Activated T-cell treated with anti-CD3 and anti-CD28 coated beads for 24 hours (primary cell): ENCODE measurements at places on chromosomes 16 and 17.

GRCh38 chr17:19744922-19745757 is 3.0 kb downstream of the ALDH3A1 start:
- peak; percentile 76 for DNase-seq

GRCh38 chr17:82943751-82944150 is 103.9 kb upstream of the ZNF750 start:
- no peak for DNase-seq

- no peak for DNase-seq
Observed at GRCh38 chr17:16953347-16953746, 18.6 kb downstream of the TNFRSF13B start.

- DNase-seq: no peak
Observed at GRCh38 chr16:86818671-86819532, 240.6 kb downstream of the FOXL1 start.

- no peak for DNase-seq
Observed at GRCh38 chr17:4201226-4201625, 58.2 kb downstream of the CYB5D2 start.

GRCh38 chr16:5581908-5582307 is 484.3 kb upstream of the EEF2KMT start:
- DNase-seq: no peak

DNA sequence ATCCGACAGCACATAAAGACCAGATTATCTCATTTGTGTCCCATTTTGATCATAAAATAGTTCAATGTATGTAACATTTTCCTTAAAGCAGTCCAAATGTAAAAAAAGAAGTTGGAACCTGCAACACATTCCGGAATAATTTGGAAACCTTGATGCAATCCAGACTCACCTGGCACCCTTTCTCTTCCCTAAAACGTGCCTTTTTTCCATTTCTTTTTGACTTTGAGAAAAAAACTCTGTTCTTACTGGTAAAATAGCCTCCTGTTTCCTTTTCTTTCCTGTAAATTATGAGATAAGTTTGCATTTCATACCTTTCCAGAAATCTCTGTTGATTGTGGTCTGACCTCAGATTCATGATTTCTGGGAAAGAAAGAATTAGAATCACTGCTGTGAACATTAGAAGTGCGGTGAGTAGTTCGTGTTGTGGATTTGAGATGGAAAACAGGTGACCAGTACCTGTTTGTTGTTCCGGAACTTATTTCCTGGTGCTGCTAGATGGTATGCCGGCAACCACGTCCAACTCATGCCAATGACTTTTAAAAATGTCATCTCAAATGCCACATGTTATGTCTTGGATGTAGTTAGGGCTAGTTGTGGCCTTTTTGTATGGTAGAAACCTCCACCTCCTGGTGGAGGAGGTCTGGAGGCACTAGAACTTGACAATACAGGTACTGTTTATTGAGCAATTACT is 108.1 kb downstream of the SOCS1 start:
- DNase-seq: no peak

DNA sequence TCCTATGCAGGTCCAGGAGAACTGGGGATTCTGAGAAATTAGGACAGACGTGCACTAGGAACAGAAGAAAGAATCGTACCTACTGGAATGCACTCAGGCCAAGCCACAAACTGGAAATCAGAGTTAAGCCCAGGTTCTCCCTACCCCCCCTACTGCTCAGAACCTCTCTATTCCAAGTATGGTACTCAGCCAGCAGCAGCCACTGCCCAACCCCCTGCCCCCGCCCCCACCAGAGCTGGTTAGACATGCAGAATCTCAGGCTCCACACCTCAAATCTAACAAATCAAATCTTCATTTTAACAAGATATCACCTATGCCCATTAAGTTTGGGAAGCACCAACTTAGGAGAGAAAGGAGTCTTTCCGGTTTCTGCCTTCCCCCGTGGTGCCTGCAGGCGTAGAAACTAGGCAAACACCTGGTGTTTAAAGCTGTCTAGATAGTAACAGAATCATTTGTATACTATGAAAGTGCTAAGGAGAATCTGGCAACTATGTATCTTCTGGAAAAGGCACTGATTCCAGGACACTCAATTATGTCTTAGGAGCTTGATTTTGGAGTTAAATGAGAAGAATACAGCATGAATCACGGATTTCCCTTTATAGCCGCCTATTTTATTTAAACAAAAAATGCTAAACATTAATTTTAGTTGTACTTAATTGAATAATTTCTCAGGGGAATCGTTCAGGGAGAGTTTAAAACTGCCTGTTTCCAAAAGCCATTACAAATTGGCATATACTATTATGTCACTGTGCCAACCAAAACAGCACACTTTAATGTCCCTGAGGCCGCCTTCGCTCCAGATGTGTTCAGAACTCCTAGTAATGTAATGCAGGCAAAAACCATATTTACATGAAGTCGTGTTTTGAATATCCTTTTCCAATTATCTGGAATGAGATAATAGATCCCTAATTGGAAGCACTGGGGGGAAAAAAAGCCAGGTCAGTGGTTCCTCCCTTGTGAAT is 166.5 kb downstream of the STX8 start:
- DNase-seq: no peak

DNA sequence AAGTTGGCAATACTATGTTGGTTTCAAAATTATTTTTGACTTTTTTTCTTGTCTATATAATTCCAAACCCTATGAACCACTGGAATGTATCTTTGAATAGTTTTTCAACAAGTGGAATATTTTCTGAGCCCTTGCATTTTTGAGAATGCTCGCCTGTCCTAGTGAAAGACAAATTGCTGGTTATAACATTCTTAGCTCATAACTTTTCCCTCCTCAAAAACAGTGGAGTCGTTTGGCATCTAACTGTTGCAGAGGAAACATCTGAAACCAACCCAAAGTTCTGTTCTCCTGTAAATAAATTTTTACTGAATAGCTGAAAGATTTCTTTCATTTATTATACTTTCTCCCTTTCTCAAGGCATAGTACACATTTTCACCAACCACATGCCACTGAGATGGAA is 11.3 kb upstream of the COX10 start:
- DNase-seq: no peak

DNA sequence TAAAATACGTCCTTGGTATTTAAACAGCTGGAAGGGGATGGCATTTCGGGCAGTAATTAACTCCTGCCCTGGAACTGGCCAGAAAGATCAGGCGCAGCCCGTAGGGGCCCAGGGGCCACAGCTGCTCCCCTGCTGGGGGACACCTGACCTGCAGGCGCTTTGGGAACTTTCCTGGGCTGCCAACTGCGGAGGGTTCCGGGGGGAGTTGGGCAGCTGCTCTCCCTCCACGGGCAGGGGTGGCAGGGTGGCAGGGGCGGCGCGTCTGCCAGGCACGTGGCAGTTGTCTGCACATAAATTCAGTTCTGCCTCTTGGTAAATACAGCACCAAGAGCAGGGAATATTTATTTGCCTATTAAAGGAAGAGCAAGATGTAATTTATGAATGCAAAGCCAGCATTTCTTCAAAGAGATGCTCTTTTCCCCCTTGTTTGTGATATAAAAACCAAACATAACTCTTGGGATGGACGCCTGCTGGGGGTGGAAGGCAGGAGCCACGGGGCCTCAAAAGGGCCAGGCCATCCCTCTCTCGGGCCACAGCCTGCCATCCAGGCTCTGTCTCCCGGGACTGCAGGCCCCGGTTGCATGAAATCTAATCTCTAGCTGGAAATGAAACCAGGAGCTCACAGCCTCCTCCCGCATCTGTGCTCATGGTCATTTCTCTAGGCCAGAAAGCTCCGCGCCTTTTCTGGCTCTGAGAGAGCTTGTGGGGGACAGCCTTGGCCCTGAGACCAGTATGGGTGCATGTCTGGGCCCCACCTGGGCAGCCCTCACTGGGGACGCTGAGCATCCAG is 29.9 kb upstream of the CHMP6 start:
- DNase-seq: no peak

DNA sequence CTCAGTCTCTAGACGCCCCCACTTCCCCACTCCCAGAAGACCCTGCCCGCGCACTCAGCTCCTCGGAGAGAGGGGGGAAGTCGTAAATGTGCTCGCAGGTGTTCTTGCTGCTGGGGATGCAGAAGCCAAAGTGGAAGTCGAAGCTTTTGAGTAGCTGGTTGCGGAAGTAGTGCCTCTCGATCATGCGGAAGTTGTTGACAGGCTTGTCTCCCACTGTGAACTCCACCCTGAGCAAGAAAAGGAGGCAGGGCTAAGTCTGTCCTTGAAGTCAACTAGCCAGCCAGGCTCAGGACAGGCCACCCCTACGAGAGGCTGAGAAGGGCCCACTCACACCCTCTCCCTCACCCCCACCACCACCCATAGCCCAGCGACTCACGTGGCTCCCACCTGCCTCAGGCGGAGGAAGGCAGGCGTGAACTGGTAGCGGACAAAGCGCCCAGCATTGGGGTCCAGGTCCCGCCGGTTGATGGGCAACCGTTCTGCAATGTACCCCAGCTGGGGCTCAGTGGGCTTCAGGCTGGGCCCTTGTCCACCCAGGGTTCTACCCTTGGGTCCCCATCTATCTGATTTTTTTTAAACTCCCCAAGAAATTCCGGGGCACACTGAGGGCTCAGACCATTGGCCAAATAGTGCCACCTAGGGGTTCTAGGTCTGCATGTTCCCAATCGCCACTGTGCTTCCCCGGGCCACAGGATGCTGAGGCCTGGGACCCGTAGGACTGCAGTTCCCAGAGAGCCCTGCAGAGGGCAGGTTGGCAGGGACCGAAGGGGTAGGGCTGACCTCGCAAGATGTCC is 4.6 kb downstream of the UNC119 start:
- peak; percentile 51 for DNase-seq

DNA sequence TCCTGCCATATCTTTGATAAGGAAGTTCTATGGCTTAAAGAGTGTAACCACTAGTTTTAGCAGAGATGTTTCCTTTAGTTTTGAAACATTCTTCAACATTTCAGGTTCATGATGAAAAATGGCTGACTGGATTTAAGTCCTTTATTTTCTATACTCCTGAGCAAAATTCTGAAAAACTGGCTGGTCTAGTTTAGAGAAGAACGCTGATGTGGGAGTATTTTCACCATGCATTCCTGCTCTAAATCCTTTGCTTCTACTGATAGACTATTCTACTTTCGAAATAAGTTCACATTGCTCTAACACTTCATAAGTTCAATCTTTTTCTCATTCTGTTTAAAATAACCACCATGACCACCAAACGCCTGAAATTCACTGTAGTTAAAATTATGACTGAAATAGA is 281.9 kb downstream of the FTO start:
- no peak for DNase-seq

DNA sequence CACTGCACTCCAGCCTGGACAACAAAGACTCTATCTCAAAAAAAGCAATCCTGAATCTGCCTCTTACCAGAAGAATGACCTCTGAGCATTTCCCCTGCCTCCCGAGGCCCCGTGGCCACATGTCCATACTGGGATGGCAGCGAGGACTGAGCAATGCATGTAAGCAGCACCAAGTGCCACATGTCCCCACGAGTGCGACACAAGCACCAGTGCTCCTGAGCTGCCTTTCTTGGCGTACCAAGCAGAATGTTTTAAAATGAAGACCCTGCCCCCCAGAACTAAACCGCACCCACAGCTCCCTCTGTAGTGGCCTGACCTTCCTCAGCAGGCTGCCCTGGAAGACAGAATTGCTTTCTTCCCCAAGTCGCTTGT is 373.3 kb downstream of the SLC39A11 start:
- no peak for DNase-seq

GRCh38 chr17:42518755-42519545 is 17.1 kb upstream of the NAGLU start:
- DNase-seq: no peak

GRCh38 chr16:10629592-10629963 is 49.2 kb upstream of the EMP2 start:
- no peak for DNase-seq

DNA sequence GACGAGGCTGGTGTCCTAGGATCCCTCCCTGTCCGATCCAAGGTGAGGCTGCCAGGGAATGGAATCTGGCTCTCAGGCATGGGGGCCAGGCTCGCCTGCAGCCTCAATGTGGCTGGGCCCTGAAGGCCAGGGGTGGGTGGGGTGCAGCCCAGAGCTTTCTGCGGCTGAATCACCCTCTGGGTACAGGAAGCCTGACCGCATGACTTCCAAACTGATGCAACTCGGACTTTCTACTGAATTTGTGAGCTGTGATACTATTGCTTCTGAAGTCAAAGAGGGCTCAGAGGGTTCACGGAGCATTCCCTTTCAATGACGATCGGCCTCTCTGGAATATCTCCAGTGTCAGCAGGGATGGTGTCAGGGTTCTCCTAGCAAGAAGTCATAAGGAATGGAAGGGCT is 123.7 kb downstream of the METRNL start:
- no peak for DNase-seq

DNA sequence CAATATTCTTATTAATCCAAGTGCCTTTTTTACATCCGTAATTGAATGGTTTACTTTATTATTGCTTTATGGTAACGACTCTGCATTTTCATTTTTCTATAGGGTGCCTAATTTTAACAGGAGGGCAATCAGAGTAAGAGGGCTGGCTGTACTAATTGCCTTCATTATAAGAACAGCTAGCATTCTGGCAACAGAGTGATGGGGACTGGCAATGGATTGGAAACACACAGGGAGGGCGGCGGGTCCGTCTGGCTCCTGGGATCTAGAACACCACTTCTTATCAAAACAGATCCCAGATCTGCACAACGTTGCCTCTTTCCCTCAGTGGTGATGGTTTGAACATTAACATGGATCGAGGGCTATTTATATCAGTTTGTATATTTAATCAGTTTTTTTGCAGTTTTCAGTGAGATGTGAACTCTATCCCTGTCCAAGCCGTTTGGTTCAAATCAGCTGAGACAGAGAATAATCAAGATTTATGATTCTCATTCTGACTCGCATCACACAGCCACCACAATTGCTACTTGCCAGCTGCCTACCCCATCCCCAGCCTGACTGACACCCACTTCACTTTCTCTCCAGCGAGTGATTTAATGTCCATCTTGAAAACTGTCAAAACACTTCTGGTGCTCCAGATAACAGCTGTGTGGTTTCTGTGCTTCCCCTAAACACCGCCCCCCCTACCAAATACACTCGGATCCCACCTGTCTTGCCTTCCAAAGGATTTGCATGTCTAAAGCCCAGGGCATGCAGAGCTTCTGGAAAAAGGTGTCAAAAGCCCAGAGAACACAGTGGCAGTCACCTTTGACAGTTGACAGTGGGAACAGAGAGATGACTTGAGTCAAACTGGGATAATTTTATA is 327.9 kb downstream of the HS3ST4 start:
- DNase-seq: no peak

- DNase-seq: no peak
Observed at GRCh38 chr16:77435272-77435820, 512 bp upstream of the ADAMTS18 start.

GRCh38 chr16:17230932-17231581 is 239.7 kb downstream of the XYLT1 start:
- no peak for DNase-seq

GRCh38 chr17:43767713-43768059 is 9.1 kb upstream of the SOST start:
- no peak for DNase-seq
